ENCODE measurements at places on chromosomes 5 and 9.

DNA sequence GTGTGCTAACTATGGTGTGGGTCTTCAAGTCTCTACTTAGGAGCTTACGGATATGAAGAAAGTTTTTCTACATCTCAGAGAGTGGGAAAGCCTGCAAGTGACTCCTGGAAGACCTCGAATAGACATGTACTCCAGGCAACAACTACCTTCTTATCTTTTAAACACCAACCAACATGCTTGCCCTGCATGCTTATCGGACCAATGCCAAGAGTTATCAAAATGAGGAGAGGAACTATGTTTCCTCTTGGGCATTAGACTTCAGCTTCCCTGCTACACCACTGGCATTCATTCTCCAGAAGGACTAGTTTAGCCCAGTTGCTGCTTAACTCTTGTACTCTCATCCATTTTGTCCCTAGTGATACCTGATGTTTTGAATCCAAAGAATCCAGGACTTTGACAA, 74.7 kb upstream of the MAN2A1 start:
- DNase-seq, result no peak

GRCh38 chr5:109855056-109855455, 165.3 kb downstream of the MAN2A1 start:
- no peak for DNase-seq

DNA sequence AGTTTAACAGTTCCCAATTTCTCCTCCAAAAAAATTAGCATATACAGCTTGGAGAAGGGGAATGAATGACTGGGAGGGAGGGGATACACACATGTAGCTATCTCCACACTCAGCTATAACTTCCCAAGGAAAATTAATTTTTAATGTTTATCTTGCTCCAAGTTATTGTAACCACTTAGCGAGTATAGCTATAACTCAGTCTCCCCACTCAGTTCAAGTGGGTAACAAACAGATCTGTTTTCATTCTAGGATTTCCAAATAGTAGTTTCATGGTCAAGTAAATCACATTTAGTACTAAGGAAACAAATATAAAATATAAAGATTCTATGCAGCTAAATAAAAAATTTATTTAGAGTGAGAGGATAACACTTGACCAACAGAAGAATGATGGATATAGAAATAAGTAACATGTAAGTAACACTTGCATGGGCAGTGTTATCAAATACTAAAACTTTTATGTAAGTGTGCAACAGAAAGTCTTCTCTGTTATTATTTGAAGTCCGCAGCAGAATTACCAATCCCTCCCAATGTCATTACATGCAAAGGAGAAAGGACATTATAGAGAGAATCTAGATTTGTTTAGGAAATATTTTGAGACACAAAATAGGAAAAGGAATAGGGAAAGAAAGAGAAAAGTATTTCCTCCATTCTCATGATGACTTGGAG, 10.2 kb upstream of the NFIB start:
- no peak for DNase-seq

DNA sequence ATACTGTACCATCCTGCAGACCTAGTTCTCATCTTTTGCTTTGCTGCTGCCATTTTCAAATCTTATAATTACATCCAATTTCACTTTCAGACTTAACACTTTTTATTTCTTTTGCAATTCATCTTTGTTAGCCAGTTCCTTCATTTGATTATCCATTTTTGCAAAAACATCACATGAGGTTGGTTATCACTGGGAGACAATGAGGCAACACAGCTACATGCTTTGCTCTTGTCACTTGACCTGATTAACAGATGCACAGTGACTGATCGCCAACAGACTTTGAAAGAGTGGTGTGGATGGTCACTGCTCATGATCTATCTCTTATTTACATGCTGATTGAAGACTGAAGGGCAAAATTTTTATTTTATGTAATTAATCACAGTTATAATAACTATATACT, 17.0 kb upstream of the RNF20 start:
- no peak for DNase-seq

GRCh38 chr9:114930056-114930812, at the start of gene TNFSF8:
TNFSF8 (minus strand) TSS chr9:114930591; CDS start chr9:114930303, 288 bp downstream.
- DNase-seq, result peak; percentile 26

DNA sequence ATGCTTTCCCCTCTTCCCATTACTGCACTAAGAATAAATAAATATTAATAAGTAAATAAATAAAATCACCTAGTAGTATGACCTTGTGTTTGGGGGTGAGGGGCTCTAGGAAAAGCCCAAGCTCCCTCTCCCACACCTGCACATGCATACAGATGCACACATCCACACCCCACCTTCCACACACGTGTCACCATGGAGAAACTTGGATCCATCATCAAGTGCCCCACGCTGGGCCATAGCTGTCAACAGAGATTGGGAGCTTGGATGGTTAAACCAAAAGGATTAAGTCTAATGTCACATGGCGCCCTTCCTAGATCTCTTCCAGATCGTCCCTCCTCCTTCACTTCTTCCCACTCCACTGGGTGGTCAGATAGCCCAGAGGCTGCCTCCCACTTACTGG, 37.0 kb downstream of the TMEM215 start:
- no peak for DNase-seq

DNA sequence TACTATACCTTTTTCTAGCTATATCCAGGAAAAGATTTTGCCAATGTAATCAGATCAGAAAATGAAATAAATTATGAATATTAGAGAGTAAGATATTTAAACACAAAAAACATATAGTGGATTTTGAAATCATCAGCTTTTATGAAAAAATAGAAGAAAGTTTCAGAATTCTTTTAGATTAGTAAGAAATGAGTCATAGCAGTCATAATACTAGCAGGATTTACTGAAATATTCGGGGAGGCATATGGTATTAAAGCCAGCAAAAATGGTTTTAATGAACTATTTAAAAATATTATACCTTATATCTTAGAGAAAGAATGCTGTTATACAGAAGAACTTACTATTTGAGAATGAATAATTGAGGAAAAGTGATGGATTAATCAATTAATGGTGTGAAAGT, 303.6 kb upstream of the NUDT12 start:
- DNase-seq, result no peak

- no peak for DNase-seq
These were observed 54.2 kb downstream of the MAPKAP1 start for GRCh38 chr9:125652759-125653158.

DNA sequence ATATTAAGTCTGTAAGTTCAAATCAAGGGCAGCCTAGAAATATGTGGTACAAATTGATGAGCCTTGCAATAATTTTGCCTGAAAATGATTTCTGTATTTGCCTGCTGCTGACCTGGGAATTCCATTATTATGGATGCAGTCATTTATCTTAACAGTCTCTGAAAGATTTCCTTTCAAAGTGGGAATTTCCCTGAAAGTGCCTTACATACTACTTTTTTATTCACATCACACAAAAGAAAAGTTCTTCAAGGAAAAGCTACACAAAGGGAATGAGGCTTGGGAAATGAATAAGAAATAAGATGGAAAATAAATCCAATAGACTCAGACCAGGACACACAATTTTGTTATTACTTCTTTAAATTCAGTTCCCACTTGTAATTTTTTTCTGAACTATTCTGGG, 537.8 kb upstream of the PTGER4 start:
- DNase-seq, result no peak

DNA sequence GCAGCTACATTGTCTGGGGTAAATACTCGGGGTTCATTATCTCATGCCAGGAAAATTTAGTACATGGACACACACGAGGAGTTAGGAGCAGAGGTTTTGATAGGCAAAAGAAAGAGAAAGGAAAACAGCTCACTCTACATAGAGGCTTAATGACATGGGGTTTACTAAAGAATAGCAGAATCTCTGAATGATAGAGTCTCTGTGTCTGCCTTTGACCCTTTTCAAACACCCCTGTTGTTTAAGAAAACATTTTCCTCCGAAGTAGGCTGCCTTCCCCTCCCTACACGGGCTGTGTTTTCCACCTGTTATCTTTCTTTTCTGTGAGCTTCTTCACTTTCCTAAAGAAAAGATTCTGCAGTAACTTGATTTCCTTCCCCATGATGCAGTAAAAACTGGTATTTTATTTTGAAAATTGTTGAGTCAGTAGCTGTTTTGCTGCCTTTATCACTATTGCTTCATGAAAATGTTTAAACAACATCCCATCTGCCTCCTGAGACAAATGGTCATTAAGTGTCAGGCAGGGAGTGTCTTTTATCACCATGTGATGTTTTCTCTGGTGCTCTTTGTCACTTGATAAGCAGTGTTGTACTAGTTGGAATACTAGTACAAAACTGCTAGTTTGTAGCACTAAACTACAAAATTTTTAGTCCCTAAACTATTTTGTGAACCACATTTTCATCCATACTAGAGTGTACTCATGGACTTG, 76.6 kb downstream of the PPIC start:
- DNase-seq, result no peak

DNA sequence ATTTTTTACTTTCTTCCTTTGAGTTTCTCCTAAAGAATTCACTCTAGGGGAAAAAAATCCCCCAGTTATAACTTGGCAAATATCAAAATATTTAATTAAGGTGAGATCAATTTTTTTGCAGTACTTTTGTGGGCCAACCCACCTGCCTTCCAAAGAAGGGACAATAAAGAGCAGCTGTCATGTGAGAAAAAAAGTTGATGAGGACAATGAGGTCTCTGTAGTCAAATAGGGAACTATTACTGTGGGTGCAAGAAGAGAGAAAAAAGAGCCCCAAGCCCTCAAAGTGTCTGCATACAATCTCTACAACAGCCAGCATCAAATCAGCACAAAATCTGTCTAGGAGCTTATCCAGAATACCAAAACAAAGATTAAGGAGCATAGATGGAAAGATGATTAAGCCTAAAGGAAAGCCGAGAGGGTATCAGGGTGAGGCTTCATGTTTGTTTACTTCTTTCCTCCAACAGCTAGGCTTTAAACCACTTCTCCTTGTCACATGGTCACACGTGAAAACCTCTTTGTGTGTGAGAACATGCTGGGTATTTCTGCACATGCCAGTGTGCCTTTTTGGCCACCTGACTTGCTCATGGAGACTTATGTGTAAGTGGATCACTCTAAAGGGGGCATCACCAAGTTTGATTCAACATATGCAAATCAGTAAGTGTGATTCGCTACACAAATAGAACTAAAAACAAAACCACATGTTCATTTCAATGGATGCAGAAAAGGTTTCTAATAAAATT, 19.2 kb upstream of the FYB1 start:
- DNase-seq, result no peak

- DNase-seq, result no peak
These were observed 667.2 kb downstream of the TLE1 start for GRCh38 chr9:81022177-81022576.

DNA sequence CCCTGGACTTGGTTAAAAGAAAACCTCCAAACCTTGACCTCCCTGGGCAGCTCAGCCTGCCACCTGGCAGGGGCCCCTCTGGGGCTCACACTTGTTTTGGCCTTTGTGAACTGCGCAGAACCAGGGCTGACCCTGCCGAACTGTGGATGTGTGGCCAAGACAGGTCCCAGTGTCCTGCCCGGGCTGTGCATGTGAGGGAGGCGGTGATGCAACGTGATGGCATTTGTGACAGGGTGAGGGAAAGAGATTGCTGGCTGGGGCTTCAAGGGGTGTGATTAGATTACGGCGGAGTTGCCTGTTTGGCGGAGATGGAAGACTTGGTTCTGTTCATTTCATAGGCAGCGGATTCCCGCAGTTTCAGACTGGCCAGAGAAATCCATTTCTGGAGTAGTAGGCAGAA, 30.4 kb upstream of the NKX2-5 start:
- DNase-seq, result no peak

DNA sequence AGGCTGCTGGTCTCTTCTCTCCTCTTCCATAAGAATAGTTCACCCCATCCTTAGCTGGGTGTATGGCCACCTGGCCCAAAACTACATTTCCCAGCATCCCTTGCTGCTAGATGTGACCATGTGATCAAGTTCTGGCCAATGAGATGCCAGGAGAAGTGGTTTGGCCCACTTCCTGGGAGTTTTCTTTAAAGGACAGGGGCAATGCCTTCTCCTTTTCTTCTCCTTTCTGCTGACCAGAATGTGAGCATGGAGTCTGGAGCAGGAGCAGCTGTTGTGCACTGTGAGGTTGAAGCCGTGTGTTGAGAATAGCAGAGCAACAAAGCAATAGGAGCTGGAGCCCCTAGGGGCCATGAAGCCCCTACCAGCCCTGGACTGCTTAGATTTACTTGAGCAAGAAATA, 36.8 kb downstream of the C9orf50 start:
- DNase-seq, result peak; percentile 25

- DNase-seq, result no peak
These were observed 169.8 kb downstream of the FOCAD start for GRCh38 chr9:20853866-20854265.

- DNase-seq, result no peak
These were observed 21.3 kb downstream of the TRMO start for GRCh38 chr9:97900738-97901565.

DNA sequence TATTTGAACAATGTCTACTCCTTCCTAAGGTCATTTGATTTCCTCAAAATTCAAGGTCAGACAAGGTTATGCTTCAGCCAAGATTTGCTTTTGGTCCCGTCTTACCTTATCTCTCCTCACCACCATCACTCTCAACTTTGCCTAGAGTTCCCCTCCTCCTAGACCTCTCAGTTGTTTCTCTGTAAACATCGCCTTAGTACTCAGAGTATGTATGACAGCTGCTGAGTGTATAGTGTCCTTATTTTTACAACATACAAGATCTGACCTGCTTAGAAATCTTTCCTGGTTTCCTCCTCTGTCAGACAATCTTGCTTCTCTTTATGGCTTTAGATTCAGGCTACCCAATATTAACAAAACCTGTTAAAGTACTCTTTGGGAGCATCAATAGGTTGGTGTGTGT, 50.0 kb upstream of the C6 start:
- DNase-seq, result no peak

GRCh38 chr5:95358320-95358719, 32.8 kb upstream of the FAM81B start:
- no peak for DNase-seq

DNA sequence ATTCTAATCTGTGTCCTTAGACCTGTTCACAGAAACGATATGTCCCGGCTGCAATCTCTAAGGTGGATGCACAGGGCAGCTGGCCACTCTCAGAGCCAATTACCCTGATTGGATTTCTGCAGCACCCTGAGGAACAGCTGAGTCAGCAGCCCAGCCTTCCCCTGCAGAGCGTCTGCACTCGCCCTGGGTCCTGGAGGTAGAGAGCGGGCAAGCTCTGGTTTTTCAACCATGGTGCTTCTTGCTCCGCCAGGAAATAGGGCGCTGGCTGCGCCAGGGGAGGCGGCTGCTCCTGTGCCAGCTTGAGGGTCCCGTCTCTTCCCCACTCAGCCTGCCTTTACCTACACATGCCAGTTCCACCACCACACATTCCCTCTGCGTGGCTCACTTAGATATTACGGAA, 19.2 kb downstream of the NDUFS6 start:
- DNase-seq, result no peak

GRCh38 chr5:3836528-3836927, 240.9 kb downstream of the IRX1 start:
- DNase-seq, result no peak

Measured in stimulated activated CD8-positive, alpha-beta memory T cell treated with anti-CD3 and anti-CD28 coated beads, Interleukin-7, amount 100 ng/mL, for 24 hours (primary cell).